Stimulated activated CD4-positive, alpha-beta T cell treated with anti-CD3 and anti-CD28 coated beads, Interleukin-12 subunit alpha, Interleukin-12 subunit beta, amount 100 ng/mL, for 24 hours (primary cell): ENCODE measurements at places on chromosomes 6 and 20.
A peak's percentile ranks its signal among the peaks of the same experiment; 100 is the strongest.

GRCh38 chr20:20732641-20733040, 20.2 kb upstream of the RALGAPA2 start:
- no peak for DNase-seq

GRCh38 chr6:159252955-159253508, 83.8 kb downstream of the FNDC1 start:
- no peak for DNase-seq

DNA sequence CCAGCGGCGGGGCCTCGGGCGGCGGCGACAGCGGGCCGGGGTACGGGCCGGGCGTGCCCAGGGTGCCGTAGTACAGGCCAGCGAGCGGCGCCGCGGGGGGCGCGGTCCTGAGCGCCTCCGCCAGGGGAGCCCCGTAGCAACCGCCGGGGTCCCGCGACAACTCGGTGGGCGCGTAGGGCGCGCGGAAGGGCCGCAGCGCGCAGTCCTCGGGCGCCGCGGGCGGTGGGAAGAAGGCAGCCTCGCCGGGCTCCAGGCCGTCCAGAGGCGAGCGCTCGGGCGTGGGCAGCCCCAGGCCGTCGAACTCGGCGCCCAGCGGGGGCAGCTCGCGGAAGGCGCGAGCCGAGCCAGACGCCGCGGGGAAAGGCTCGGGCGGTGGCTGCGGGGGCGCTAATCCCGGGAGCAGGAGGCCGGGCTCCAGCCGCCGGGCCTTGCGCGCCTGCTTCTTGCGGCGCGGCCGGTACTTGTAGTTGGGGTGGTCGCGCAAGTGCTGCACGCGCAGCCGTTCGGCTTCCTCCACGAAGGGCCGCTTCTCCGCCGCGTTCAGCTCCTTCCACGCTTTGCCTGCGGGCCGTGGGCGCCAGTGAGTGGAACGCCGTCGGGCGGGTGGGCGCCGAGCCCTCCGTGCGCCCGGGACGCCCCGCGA, 916 bp downstream of the SOX18 start:
- DNase-seq = no peak

DNA sequence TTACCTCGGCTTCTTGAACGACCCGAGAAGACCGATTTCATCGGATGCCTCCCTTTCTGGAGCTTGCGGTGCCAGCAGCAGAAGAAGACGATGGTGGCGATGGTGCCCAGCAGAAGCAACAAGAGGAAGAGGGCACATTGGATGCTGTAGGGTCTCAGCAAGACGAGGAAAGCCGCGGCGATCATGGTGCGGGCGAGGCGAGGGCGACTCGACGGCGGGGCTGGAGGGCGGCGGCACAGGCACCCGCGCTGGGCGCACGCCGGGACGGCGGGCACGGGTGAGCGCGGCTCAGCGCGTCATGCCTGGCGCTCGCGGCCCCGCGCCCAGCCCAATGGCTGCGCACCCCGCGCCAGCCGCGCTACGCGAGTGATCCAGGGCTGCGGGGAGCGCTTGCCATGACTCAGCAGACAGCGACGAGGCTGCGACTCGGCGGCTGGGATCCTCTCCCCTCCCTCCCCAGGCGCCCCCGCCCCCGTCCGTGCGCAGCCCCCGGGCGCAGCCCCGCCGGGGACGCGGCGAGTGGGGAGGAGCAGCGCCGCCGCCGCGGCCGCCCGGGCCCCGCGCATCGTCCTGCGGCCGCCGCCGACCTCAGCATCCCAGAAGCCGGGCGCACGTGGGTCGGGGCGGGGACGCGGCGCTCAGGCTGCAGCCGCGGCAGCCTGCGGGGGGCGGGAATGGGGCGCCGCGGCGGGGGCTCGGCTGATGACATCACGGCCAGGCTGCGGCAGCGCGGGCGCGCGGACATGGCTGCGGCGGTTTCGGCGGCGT, at the start of gene BEND6:
TSS of gene BEND6 (plus strand) at position 705 of the 768 bp plus-strand sequence. CDS start 26,704 bp downstream, outside the sequence.
- peak; percentile 8 for DNase-seq

DNA sequence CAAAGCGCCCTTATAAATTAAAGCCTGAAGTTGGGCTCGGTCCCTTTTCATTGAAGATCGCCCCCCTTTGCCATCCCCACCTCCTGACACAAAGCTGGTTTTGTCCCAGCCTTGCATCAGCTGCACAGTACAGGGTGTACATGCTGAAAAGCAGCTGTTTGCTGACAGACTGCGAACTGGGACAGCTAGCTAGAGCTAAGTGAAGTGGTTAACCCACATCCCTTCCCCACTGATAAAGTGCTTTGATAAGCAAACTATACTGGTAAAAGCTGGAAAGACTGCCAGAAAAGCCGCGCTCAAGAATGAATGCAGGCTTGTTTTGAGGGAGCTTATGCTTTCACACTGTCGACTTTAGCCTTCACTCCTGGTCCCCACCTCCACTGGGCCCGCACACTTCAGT, 207.3 kb downstream of the GMDS start:
- DNase-seq = no peak

DNA sequence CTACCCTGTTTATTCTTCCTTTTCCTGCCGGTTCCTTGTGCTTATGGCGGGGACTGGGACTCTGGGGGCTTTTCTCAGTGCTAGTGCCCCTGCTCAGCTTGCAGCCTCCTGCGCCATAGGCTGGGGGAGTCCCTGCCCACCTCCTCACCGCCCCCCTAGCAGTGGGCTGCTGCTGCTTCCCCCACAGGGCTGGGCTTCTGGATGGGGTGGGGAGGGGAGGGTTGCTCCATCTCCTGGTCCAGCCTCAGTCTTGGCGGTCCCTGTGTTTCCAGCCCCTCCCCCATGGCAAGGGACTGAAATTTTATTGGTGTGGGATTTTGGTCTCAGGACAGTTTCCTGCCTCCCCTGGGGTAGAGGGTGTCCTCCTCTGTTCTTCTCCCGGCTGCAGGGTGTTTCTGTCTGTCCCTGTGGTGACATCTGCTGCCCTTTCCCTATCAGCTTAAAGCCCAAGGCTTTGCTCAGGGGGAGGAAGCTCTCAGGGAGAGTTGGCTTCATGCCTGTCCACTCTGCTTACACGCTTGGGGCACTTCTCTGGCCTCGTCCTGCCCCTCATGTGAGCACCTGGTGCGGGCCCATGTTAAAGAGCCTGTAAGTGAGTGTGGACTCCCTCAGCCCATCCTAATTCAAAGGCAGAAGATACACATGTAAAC, 100.6 kb downstream of the HIVEP1 start:
- no peak for DNase-seq

DNA sequence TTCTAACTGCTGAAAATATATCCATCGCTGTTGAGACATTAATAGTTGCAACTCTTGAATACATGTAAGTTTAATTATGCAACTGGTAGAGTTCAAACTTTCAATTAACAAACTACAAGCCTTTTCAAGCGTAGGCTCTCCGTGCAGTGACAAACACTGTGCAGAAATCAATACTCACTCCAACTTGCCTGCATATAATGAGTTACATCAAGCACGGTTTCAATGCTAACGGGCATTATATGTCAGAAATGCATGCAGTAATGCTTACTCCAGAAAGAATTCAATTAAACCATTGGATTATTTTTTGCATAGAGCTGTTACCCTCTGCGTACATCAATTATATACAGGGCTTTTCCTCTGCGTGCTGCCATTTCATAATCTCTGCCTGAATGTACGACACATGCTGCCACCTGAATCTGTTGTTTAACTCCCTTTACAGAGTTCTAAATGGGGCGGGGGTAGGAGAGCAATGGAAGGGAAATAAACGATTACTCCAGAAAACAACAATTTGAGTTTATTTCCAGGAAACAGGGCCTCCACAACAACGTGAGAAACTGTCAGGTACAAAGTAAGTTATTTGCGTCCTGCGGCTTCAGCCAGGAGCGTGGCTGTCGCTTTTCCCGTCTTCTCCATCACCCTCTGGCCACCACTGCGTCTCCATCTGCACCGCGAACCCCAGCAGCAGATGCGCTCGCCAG, 1.8 kb downstream of the PTPRK start:
- no peak for DNase-seq

- peak; percentile 49 for DNase-seq
These were observed 50.4 kb downstream of the SMPDL3A start for GRCh38 chr6:122839472-122839871.

GRCh38 chr20:44068316-44069201, 118.4 kb downstream of the JPH2 start:
- DNase-seq = no peak

DNA sequence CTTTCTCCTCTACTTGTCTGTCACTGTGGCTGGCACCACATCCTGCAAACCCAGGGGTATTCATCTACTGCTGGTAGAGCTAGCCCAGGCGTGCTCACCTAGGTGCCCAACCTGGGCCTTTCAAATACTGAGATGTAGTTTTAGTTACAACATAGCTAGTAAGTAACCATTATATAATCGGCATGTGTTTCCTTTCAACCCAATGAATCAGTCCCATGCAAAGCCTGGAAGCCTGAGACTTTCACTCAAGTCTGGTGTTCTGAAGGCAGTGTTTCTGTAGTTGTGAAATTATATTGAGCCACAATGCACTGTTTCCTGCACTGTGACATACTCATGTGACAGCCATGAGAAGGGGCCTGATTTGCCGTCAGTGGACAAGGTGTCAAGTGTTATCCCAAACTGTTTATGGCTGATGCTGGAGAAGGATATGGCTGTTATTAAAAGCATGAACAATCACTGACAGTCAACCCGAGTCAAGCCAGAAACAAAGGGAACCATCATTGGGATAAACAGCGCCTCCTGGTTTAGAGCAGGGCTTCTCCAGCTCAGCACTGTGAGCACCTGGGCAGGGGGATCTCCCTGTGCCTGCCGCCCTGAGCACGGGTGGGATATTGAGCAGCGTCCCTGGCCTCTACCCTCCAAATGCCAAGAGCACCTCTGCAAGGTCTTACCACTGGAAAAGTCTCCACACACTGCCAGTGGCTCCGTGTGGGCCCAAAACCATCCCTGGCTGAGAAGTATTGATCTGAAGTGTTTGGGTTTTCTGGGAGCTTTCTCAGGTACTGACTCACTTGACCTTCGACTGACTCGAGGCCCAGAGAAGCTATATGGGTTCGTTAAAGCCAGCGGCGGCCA, 1.6 kb downstream of the PSMA7 start:
- peak; percentile 12 for DNase-seq

DNA sequence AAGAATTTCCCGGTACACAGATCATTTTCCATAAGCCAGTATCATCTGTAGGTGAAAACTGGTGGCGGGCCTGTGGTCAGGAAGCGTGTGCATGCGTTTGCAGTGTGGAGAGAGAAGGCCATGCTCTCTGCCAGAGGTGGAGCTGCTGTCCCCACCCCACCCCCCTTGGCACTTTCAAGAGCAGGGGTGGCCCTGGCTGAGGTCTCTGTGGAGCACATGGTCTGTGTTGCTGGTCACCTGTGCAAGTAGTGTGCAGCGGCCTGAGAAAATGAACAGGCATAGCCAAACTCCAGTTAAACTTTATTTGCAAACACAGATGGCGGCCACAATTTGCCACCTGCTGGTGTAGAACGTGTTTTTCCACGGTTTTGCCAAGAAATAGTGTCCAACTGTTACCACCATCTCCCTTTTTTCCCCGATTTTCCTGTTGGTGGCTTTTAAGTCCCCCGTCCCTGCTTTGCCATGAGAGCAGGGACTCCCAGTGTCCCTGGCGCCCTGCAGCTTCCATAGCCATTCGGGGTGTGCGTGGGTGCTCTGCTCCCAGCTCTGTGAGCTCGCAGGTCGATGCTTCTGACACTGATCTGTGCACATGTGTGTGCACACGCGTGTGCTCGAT, 2.5 kb downstream of the ADRM1 start:
- no peak for DNase-seq

GRCh38 chr6:139967497-139967896, 593.0 kb upstream of the CITED2 start:
- DNase-seq = no peak

DNA sequence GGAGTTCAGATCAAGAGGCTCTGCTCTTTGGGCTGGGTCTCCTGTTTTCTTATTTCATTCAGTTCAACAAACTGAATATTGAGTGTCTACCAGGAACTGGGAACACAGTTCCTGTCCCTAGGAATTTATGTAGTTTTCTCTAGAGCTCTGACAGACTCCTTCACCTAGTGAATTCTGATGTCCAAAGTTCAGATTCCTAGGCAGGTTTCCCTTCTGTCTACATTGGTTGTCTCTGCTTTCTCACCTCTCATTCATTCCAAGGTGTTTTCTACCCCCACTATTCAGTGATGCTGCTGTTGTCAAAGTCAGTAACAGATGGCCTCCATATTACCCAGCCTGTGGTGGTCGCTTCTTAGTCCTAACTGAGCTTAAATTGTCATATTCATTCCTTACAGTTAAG, 4.4 kb downstream of the SMIM13 start:
- DNase-seq = no peak

DNA sequence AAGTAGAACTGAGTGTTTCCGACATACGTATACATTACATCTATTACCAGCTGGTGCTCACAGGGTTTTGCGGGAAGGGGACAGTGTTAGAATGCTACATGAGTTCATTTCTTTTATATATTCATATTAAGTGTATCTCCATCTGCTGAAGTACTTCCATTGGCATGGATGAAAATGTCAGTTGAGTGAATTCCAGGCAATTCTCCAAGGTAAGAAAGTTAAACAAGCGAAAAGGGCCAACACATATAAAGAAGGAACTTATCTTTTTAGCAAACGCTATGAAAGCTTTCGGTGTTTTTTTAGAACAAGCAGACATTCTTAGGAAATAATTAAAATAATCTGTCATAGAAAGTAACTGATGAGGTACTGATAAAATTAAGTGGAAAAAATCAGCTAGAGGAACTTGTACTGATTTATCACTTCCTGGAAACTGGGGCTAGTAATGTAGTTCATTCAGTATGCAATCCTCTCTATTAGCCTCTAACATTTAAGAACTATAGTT, 34.6 kb downstream of the RNF146 start:
- DNase-seq = no peak

DNA sequence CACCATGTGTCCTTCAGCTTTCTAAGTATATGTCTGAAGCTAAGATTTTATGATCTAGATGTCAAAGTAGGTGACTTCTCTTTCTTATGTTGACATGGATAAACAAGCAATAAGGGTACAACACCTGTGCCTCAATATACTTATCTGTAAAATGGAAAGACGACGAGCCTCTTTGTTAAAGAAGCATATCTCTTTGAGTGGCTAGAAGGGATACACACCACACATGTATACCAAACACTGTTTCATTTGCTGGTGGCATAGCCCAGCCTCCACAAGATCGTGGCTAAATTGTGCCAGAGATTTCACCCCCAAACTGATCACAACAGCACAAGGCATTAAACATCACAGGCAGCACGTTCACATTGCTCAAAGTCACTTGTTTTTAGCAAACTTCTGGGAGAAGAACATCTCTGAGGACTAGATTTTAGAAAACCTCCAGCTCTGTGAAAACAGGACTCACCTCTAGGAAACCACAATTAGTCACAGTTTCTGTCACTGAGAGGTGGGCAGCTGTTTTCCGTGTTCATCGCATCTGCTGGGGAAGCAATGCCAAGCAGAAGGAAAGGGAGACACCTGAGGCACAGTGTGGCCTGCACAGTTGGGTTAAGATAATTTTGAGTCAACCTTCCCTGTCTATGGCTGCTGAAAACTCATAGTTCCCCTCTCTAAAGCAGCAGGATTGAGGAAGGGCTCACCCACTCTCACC, 263.0 kb upstream of the PLCB4 start:
- DNase-seq = no peak

- no peak for DNase-seq
These were observed 158.3 kb downstream of the DOK5 start for GRCh38 chr20:54633374-54634355.

DNA sequence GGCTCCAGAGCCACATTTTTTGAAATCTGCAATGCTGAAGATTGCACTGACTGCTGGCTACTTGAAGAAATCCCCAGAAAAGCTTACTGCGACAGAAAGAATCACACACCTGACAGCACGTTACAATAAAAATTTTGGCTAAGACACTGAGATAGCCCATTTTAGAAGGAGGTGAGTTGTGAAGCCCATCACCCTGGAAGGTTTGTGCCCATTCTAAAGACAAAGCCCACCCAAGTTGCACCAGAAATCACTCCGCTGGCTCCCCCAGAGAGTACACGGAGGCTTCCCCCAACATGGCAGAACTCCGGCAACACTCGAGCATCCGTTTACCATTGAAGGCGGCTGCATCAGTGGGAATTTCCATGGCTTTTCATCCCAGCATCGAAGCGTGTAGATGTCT, 29.4 kb downstream of the LPA start:
- no peak for DNase-seq
